ENCODE measurements at places on chromosomes 3 and 15.

DNA sequence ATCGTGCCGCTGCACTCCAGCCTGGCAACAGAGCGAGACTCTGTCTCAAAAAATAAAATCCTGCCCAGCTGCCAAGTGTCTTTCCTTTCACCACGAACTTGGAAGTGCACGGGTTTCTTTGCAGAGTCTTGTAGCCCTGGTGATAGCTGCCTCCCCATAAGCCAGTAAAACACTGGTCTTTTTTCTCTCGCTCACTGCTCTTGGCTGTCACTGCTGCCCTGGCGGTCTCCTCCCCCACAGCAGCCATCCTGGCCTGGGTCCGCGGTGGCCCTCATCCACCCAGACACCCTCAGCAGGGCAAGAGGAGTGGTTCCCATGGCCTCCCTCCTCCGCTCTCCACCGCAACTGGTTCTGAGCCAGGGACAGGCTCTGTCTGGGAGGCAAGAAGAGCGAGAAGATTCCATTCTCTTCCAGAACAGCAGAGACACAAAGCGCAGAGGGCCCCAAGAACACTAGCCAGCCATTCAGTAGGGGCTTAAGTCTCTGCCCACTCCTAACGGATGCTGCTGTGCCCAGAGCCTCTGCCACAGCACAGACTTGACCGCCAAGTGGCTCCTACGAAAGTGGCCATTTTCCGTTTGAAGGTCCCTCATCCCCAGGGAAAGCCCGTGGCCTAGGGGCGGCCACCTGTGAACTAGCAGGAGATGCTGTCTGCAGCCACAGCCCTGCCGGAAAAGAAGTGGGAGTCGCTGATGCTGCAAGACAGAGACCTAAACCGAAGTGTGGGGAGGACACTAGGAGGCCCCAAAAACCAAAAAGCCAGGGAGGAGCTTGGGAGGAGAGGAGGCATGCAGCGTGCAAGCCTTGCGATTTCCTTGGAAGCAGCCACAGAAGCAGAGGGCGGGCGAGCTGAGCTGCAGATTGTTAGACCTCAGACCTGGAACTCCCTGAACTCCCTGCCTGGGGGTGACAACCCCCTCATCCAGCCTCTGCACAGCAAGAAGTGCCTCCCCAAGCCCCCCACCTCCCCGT lies 44.1 kb downstream of the KLHL25 start:
- peak; percentile 22 for DNase-seq

GRCh38 chr3:197749601-197750395 lies at the start of gene FYTTD1:
TSS of gene FYTTD1 (plus strand) at chr3:197749883. CDS start at chr3:197749972, 89 bp downstream.
- DNase-seq = peak; percentile 88

DNA sequence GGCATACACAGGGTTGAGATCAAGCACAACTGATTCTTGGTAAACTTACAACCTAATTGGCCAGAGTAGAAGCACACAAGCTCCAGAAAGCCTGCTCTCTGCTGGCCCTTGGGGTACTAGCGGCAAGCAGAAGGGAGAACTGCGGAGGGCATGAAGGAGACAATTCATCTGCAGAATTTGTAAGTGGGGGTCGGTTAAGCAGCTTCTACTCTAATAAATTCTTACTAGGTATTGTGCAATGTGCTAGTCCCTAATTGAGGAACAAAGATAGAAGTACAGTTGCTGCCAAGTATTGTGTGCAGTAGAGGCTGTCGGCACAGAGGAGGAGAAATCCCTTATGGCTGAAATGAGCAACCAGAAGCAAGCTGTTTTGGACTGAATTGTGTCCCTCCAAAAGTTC lies 91.2 kb upstream of the VEPH1 start:
- no peak for DNase-seq

DNA sequence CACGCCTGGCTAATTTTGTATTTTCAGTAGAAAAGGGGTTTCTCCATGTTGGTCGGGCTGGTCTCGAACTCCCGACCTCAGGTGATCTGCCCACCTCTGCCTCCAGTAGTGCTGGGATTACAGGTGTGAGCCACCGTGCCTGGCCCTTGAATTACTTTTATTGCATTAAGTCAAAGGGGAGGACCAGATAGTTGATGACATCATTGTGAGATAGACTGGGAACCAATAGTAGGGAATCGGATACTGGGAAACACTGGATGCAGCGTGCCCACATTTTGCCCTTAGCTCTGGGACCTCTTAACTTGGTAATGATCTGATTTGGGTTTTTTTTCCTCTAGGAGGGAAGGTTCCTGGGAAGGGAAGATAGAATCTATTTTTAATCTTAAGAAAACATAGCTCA lies 19.2 kb downstream of the DAG1 start:
- DNase-seq = no peak

DNA sequence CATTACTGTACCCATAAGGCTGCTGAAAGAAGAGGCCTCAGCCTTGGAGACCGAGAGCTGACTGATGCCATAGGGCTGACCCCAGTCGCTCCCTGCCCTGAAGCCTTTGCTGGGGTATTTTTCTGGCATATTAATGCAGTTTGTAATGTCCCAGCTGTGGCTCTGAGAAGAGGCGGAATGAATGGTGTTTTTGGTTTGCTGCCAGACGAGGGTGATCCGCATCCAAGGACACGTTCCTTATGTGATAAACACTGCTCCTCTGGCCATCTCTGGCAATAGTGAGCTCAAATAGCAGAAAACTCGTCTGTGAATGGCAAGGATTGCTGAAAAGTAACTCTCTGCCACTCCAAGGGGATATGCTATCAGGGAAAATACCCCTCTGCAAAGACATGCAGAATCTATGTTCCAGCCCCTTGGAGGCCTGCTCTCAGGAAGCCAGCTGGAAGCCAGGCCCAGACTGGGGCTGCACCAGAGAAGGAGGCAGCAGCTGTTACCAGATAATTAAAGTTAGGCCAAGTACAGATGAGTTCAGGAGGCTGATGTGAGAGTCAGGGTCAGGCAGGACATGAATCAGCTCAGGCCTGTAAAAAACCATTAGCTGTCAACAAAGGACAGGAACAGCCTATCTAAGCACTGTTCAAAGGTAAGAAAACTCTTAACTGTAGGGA lies 28.9 kb upstream of the KLHL6 start:
- peak; percentile 80 for DNase-seq

DNA sequence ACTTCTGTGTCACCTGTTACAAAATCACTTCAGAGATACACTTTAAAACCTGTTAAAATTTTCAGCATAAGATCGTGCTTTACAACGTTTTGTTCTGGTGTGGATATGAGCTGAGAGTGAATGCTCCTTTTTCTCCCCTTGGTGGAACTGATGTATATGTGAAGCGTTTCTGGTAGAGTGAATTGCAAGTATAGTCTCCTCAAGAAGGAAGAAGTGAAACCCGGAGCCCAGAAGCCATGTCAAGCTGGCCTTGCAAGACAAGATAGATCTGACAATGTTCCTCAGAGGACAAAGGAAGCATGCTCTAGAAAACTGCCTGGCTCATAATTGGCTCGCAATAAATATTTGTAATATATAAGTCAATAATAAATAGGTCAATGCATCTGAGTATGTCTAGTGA lies 23.6 kb downstream of the SERPINI2 start:
- no peak for DNase-seq

DNA sequence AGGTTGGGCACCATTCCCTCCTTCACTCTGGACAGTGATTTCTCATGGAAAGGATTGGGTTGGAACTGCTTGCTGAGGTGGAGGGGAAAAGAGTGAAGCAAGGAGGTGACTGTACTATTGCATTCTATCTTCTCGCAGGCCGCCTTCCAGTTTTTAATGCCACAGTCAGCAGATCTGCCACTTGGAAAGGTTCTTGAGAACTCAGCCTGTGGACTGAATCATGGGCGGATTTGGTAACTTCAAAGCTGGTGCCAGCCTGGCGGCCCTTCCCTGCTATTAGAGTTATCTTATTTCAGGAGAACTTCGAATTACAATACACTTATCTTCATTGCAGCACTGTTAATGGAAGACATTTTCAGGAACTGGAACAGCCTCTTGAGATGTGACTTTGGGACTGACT lies 23.1 kb upstream of the SLC28A2 start:
- no peak for DNase-seq

DNA sequence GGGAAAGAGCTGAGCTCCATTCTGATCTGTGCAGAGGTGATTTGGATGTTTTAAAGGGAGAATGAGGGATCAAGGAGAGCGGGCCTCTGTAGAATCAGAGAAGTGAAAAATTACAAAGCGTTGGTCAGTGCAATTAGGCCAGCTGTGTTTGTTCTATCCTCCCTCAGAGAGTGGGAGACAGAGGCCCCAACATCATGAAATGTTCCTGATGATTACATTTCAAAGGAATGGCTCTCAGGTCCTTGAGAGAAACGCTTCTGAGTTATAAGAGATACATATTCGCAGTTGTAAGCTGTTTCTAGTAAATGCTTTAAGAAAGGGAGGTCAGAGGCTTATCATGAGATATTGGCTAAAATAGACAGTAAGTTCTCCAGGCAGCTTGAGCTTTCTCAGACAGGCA lies 15.7 kb upstream of the CAND2 start:
- no peak for DNase-seq

GRCh38 chr3:197446700-197447056 lies 109.1 kb downstream of the BDH1 start:
- no peak for DNase-seq

- no peak for DNase-seq
Measured at GRCh38 chr3:152105446-152105845, 163.3 kb upstream of the MBNL1 start.

DNA sequence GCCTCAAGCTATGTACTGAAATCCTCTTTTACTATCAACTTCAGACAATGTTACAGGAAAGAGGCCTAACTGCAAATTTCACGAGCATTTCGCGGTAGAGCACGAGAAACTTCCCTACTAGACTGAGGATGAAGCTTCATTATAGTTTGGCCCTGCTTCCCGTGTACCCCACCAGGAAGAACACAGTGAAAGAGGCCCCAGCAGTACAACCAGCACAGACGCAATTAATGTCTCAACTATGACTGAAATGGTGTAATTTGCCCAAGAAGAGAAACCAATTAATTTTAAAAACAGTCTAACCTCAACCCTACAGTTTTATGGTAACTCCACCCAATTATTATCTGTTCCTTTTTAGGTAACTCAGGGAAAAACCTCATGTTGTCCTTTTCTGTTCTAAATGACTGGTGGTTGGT lies 12.1 kb downstream of the CHSY1 start:
- DNase-seq = no peak

GRCh38 chr15:39290711-39291435 lies 290.0 kb upstream of the THBS1 start:
- no peak for DNase-seq

DNA sequence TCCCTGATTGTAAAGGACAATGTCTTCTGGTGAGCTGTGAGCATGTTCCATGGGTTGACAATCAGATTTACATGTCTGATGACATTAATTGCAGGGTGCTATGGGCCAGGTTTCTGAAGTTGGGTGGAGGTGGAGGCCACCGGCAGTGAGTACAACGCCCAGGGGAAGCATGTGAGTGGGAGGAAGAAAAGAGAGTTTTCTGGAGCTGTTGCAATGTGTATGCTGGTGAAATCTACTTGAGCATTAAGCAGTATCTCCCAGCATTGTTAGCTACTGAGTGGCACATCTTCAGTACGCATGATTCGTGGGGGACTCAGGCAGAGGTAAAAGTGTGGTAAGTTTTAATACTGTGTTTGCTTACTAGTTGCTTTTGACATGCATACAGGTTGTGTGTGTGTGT lies 26.6 kb downstream of the TMEM45A start:
- DNase-seq = peak; percentile 25

- no peak for DNase-seq
Measured at GRCh38 chr15:78203346-78204225, 30.8 kb downstream of the ACSBG1 start.

DNA sequence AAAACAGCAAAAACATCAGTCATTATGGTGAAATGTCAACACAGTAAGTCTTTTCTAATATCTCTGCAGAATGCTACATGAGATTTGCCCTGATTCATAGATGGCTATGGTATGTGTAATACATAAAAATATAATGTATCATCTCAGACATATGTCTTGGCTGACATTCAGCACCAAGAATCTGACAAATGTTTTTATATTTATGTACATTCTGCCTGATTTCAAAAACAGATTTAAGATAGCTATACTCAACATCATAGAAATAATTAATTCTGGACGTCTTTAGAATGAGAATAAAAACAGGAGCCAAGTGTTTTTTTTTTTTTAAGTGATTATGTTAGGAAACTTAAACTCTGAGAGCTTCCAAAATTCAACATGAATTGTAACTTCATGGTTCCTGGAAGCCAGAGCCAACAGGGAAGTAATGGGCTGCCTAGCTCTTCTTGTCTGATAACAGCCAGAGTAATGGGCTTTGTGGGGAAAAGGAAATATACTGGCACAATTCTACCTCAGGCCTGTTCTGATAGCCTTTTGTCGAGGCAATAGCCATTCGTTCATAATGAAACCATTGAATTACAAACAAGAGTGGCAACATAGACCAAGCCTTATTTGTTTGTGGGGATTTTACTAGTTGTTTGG lies 184.4 kb downstream of the VGLL4 start:
- DNase-seq = peak; percentile 71

GRCh38 chr3:112350018-112350810 lies 17.3 kb downstream of the CD200 start:
- DNase-seq = no peak

- DNase-seq = peak; percentile 59
Measured at GRCh38 chr3:52317208-52318000, 1.3 kb downstream of the DNAH1 start.

DNA sequence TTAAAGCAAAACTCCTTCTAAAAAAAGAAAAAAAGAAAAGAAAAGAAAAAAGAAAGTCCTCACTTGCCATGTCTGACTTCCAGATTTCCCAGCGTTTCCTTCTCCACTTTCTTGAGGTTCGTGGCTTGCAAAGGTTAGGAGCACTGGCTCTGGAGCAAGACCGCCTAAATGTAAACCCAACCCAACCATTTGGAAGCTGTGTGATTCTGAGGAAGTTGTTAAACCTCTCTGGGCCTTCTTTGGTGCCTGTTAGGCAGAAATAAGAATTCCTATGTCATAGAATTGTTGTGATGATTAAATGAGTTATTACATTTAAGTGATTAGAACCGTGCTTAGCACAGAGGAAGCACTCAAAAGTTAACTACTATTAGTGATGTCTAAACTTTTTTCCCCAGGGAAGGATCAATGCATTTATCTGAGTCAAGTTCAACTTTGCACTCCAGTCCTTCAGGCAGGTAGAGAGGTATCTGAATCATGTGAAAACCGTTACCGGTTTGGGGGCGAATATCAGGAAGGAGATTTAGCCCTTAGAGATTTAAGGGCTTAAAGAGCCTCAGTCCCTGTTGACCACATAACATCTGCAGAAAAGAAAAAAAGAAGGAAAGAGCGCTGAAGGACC lies 78.3 kb upstream of the HES1 start:
- DNase-seq = no peak

DNA sequence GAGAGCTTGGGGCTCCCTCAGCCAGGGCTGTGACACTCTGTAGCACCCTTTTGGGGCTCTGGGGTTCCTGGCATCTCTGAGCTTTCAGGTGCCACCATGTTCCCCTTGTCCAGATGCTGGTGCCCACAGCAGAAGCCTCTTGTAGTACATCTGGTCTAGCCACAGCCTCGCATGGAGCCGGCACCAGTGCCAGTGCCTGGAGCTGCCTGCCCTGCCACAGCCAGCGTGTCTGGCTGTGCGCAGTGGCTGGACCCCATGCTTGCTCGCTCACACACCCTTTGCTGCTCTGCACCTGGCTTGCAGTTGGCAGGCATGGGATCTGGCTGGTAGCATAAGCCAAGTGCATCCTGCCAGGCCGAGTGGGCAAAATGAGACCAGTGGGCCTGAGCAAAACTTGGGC lies 744.8 kb upstream of the GBE1 start:
- no peak for DNase-seq

- peak; percentile 18 for DNase-seq
Measured at GRCh38 chr3:176633511-176633910, 563.8 kb downstream of the TBL1XR1 start.

Measured in EH (cell line).